ENCODE measurements at places on chromosomes 1 and 21.

- no peak overlapping the region for H3K4me3 ChIP-seq
- peaks cover 33% of the 10 kb centered on the region for H3K4me1 ChIP-seq
- DNase-seq = no peak
- H3K36me3 ChIP-seq = no peaks in the 10 kb centered on the region
- H3K27ac ChIP-seq = peak overlapping the region; percentile 19
Observed at GRCh38 chr1:36253161-36253862, 29.1 kb downstream of the THRAP3 start.

DNA sequence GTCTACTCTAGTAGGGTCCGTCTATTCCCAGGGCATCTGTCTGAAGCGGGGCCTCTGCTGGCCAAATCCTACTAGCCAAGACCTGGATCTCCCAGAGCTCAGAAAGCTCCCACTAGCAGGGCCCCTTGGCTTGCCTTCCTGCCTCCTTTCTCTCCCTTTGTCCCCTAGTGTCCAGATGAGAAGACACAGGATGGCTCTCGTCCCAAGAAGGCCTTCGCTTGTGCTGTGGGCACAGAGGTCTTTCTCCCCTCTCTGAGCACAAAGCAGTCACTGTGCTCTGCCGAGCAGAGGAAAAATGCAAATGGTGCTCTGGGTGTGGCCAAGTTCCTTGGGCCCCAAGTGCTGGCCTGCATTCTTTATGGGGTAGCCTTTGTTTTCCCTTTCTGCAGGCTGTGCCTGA, 13.0 kb upstream of the GPR137B start:
- peaks cover 41% of the 10 kb centered on the region for H3K27me3 ChIP-seq
- DNase-seq = no peak
- no peak overlapping the region for H3K27ac ChIP-seq
- no peak overlapping the region for H3K4me3 ChIP-seq
- H3K4me1 ChIP-seq = no peaks in the 10 kb centered on the region
- H3K36me3 ChIP-seq = peaks cover 2% of the 10 kb centered on the region

DNA sequence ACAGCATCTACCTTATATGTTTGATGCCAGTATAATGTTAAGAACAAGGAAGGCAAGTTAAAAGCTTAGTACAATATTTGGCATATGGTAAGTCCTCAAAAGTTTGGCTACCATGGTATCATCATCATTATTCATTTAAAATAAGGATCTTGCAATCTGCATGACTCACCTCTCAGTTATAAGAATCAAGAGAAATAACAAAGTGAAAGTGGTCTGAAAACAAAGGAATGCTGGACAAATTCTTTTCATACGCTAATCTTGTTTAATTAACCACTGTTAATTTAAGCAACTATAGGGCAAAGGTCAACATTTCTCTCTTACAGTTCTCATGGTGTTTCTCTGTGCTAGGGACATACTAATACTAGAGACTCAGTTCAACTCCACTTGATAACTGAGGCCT, 13.0 kb upstream of the CLDN19 start:
- DNase-seq = no peak
- no peaks in the 10 kb centered on the region for H3K27me3 ChIP-seq
- H3K27ac ChIP-seq = no peak overlapping the region
- peaks cover 12% of the 10 kb centered on the region for H3K4me1 ChIP-seq
- peaks cover 23% of the 10 kb centered on the region for H3K36me3 ChIP-seq

- no peak for DNase-seq
- H3K4me1 ChIP-seq = peaks cover 16% of the 10 kb centered on the region
- H3K4me3 ChIP-seq = no peak overlapping the region
- no peaks in the 10 kb centered on the region for H3K27me3 ChIP-seq
Observed at GRCh38 chr1:231691618-231692259, 65.1 kb downstream of the DISC1 start.

GRCh38 chr1:11847667-11848372, at the start of gene NPPA:
TSS of gene NPPA (minus strand) at chr1:11847783. CDS start at chr1:11847684, 99 bp downstream.
- peaks cover 23% of the 10 kb centered on the region for H3K27me3 ChIP-seq
- no peak within 1 kb of the TSS for H3K4me3 ChIP-seq
- peaks cover 6% of the 10 kb centered on the region for H3K4me1 ChIP-seq
- DNase-seq = no peak
- H3K27ac ChIP-seq = no peak within 1 kb of the TSS

- no peaks in the 10 kb centered on the region for H3K36me3 ChIP-seq
- H3K4me3 ChIP-seq = no peak overlapping the region
- no peaks in the 10 kb centered on the region for H3K27me3 ChIP-seq
- H3K27ac ChIP-seq = peak overlapping the region; percentile 71
Observed at GRCh38 chr1:225819346-225820192, 9.6 kb downstream of the EPHX1 start.
